Neuronal stem cell (in vitro differentiated cells): ENCODE measurements at places on chromosomes 7 and 10.

DNA sequence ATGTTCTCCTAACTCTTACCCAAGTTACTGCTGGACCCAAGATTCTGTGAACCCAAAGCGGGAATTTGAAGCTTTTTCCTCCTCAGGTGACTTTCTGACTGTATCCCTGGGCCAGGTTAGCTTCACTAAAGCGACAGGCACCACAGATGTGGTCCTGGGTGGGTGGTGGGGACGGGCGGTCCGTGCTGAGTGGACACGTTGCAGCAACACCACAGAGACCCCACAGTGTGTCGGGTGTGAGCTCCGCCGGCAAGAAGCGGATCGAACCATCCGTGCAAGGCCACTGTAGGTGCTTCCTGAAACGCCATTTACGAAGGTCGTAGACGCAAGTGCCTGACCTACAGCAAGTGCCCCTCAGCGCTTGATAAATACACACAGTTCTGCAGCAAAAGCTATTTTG is 325.9 kb downstream of the ADARB2 start:
- DNase-seq: no peak

- no peak for DNase-seq
These were observed 107.6 kb downstream of the PRKAG2 start for GRCh38 chr7:151769188-151769821.

GRCh38 chr10:46282842-46283574 is 3.8 kb upstream of the ANTXRL start:
- DNase-seq: peak; percentile 42

DNA sequence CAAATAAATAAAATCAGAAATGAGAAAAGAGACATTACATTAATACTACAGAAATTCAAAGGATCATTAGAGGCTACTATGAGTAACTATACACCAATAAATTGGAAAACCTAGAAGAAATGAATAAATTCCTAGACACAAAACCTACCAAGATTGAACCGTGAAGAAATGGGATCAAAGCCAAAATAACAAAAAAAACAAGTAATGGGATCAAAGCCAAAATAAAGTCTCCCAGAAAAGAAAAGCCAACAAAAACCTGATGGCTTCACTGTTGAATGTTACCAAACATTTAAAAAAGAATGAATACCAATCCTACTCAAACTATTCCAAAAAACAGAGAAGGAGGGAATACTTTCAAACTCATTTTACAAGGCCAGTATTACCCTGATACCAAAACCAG is 20.0 kb downstream of the GSDME start:
- no peak for DNase-seq

- DNase-seq: no peak
These were observed 123.3 kb upstream of the ZNF438 start for GRCh38 chr10:31154996-31155395.

GRCh38 chr7:70072220-70072619 is 473.9 kb downstream of the AUTS2 start:
- no peak for DNase-seq

DNA sequence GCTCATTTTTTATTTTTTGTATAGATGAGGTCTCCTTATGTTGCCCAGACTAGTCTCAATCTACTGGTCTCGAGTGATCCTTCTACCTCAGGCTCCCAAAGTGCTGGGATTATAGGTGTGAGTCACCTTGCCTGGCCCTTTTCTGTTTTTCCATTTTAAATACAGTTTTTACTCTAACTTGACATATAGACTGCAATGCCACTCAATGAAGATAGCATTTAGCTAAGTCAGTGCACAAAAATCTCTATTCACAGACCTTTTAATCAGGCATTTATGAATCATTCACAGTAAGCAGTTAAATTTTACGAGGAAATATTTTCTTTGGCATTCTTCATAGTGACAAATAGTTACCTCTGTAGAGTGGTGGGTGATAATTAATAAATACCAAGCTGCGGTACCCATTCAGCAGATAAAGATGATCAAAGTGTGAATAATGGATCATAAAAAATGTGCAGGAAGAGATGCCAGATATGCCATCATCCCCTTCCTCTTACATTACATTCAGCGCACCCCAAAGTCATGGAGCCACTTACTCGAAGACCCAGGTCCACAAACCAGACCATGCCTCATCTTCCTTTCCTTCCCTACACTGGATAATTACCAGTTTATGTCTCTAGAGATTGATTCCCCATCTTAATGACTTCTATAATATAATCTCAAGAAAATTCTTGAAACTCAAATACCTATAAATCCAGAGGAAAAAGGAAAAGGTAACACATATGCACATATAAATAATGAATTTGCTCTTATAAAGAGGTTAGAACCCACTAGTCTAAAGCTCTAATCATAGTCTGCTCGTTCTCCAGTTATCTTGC is 56.0 kb downstream of the UBE2H start:
- DNase-seq: no peak

- peak; percentile 29 for DNase-seq
These were observed 78.3 kb upstream of the SLC26A5 start for GRCh38 chr7:103524042-103524907.

GRCh38 chr10:11313463-11313862 is 295.8 kb downstream of the CELF2 start:
- no peak for DNase-seq

DNA sequence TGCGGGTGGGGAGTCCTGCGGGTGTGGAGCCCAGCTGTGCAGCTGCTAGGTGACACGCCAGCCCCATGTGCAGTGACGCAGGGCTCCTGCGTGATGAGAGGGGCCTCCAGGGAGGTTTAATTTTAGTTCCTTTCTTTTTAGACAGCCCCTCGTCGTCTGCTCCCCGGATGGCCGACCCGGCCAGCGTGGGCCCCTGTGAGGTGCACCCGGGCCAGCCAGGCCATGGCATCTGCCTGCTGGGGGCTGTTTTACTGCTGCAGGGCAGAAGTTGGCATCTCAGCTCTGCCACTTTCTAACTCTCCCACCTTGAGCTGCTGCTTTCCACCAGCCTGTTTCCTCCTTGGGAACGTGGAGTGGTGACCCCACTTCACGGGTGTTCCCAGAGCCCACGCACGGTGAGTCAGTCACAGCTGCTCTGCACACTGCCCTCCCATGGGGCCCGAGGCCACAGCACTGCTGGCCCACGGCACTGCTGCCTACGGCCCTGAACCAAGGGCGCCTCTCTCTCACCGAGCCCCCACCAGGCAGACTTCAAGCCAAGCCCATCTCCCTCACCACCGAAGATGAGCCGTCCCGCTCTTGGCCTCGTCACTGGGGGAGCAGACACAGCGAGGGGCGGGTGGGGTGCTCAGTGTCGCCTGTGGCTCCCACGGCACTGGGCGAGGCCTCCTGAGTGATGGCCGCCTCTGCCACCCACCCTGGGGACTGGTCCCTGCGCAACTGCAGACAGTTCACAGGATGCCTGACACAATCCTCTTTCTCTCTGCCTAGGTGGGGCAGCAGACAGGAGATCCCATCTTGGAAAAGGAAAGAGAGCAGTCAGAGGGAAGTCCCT is 21.3 kb downstream of the CYP2W1 start:
- DNase-seq: no peak
